Activated T-helper 1 cell treated with Interleukin-2 at 50 U/mL for 16 hours (primary cell): ENCODE measurements at places on chromosomes 11 and 22.

GRCh38 chr11:69540118-69541000 is 58.9 kb downstream of the LINC01488 start:
- no peak for DNase-seq

DNA sequence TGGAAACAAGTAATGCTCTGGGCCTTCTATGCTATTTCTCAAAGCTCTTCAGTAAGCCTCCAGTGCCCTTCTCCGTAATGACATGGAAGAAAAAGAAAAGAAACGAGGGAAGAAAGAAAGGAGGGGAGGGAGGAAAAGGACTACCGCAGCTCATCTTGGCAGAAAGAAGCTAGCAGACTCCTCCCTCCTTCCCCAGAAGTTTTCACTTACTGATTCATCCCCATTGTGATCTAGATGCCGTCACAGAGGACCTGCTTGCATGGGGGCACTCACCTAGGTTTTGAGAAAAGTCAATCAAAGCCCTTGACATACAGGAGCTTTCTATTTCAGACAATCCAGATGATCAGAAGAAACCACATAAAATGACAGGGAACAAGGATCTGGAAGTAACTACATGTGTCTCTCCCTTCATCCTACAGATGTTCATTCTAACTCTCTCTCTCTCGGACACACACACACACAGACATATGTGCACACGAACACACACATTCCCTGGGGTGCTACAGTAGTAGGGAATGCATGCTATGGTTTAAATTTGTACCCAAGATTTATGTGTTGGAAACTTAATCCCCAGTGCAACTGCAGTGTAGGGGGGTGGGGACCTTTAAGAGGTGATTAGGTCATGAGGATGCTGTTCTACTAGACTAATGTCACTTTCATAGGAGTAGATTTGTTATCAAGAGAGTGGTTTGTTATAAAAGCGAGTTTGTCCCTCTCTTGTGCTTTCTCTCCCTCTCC is 37.6 kb upstream of the RCN1 start:
- no peak for DNase-seq

DNA sequence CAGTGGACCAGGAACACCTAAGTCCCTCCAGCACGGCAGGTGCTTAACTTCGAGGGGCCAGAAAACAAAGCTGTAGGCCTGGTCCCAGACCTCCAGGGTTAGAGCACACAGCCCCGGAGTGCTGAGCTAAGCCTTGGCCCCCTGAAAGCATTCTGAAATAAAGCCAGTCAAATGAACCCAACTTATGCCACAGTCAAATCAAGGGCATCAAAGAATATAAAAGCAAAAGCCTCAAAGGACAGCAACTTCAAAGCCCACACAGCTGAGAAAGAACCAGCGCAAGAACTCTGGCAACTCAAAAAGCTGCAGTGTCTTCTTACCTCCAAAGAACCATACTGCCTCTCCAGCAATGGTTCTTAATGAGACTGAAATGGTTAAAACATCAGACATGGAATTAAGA is 39.1 kb downstream of the TMEM123 start:
- DNase-seq: no peak

DNA sequence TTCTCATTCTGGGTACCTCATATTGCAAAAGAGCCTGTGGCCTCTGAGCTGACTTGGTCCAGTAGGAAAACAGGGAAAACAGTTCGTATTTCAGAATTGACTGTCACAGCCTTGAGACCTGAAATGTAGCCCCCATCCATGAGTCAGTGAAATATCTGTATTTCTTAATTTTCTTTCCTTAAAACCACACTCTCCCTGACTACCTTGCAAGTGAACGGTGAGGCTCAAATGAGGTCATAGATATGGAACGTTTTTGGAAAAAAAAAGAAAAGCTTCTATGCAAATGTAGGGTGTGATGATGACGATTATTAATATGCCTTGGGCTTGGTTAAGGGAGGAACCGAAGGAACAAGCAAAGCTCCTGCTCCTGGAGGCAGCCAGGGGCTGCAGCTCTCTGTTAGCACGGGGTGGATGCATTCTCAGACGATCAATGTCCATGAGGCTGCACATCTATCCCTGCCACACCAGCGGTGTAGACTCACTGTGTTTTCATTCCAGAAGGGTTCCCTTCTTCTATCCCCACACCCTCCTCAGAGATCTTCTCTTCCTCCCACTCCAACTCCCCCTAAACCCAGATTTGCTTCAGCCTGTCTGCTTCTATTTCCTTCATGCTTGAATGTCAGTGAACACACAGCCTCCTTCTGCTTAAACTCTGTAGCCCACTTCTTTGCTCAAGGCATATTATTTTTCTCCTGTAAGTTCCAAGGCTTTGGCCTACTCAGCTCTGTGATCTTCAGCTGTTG is 29.2 kb upstream of the SCN3B start:
- DNase-seq: no peak

- DNase-seq: no peak
Observed at GRCh38 chr11:57798905-57799559, 37.4 kb downstream of the CTNND1 start.

GRCh38 chr11:97254790-97255189 is 865.0 kb downstream of the JRKL start:
- DNase-seq: no peak

GRCh38 chr11:126214841-126215240 is 3.3 kb downstream of the FAM118B start:
- DNase-seq: no peak

DNA sequence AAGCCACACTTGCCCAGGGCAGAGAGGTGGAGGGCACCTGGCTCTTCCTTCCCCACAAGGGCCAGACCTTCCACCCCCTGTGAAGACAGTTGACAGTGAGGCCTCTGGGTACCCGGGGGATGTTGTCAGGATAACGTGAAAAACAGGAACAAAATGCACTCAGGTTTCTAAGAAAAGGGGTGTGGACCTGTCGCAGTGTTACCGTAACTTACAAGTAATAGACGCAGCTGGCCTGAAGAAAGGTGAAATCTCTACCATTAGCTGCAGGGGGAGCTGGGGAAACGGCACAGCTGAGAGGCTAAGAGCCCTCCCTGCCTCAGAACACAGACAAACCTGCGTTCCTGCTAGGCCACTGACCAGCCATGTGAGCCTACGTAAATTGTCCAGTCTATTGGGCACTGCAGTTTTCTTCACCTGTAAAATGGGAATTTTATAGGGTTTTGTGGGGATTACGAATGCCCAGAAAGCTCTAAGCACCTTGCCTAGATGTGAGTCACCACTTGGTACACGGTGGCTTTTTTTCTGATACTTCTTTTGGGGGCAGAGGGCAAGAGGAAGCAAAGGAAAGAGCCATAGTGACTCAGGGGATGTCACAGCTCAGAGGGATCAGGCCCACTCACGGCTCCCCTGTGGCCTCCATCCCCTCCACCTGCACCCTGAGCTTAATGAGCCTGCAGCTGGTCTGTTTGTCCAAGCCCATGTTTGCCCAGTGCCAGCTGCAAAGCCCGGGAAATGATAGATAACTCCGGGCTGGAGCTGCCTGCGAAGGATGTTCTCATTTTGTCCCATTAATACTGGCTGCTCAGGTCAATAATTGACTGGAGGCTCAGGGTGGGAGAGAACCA is 18.4 kb upstream of the CABP7 start:
- no peak for DNase-seq

DNA sequence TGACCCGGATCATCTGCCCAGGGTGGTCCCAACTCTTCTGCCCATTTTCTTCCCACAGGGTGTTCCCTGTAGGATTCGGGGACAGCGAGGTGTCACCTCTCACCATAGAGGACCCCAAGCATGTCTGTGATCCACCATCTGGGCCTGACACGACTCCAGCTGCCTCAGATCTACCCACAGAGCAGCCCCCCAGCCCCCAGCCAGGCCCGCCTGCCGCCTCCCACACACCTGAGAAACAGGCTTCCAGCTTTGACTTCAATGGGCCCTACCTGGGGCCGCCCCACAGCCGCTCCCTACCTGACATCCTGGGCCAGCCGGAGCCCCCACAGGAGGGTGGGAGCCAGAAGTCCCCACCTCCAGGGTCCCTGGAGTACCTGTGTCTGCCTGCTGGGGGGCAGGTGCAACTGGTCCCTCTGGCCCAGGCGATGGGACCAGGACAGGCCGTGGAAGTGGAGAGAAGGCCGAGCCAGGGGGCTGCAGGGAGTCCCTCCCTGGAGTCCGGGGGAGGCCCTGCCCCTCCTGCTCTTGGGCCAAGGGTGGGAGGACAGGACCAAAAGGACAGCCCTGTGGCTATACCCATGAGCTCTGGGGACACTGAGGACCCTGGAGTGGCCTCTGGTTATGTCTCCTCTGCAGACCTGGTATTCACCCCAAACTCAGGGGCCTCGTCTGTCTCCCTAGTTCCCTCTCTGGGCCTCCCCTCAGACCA is 24.0 kb downstream of the CSF2RB start:
- DNase-seq: no peak

DNA sequence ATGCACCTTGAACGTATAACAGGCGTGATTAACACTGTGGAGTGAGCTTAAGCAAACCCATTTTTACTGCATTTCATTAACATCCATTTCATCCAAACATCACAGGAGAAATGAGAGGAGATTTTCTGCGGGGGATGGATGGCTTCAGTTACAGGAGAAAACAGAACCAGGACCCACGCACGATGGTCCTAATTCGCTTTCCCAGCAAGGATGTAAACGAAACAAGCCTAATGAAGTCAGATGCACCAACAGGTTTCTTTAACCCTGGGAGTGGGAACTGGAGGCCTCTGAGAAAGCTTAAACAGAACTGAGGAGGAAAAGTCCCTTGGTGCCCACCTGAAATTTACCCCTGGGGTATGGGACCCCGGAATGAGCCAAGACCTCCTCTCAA is 2.7 kb downstream of the CADM1 start:
- DNase-seq: no peak
